ENCODE measurements at places on chromosomes 3 and 15. TPM values are rescaled to one million over a fixed set of nuclear protein-coding genes. Genes with fewer than 3 reads are reported as not detected.

The FES gene
- total RNA-seq: 33.5 TPM

The MRPS11 gene
- total RNA-seq: 35.2 TPM

DNA sequence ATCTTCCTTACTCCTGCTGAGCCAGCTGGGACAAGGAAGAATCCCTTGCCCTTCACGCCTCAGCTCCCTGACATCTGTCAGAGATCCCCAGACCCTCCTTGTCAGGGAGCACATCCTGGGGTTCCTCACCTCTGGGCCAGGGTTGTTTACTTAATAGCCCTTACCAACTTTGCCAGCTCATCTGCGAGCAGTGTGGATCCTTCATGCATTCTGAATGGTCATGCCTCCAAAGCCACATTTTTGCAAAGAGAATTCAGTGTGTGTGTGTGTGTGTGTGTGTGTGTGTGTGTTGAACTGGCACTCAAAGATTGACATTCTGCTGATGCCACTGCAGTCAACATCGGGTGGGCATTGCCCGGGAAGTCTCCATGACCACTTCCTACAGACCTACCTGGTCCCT lies 112.6 kb downstream of the SLC49A4 start:
- no peak for DNase-seq

DNA sequence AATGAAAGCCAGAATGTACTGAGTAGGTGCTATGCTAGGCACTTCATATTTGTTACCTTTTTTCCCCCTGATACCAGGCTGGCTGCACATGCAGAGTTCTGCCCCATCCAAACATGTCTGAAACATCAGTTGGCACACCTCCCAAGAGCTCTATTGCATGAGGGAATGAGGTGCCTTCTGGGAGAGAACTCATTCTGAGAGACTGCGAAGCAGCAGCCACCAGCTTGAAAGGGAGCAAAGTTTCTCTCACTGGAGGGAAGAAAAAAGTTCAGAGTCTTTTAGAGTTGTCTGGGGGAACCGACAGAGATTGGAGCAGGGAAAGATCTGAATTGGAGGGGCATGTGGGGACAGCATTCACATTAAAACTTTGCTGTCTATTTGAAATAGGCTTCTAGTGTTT lies 84.1 kb downstream of the AGBL1 start:
- peak; percentile 17 for DNase-seq

The PRRT3 gene
- 3.9 TPM for total RNA-seq

Data from kidney (tissue), 22 donors.